ENCODE measurements at places on chromosomes 6 and 20.

DNA sequence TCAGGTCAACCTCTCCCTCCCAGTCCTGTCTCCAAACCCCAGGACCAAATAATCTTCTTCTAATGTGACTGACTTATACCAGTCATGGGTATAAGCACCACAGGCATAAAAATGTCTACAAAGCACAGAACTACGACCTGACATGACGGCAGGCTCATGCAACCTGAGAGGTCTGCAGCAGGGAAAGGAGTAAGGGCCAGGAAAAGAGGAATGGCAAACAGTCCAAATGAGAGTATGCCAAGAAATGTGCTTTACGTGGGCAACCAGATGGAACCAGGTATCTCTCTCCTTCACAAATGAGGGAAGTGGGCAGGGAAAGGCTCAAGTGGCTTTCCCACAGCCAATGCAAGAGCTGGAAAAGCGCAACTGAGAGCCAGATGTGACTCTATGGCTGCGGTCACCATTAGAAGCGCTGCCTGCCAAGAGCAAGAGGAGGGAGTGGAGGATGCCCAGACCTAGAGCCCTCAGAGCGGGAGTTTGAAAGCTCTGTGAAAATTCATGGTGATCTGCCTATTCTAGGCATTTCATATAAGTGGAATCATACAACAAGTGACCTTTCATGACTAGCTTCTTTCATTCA is 6.0 kb downstream of the APMAP start:
- DNase-seq, result no peak

DNA sequence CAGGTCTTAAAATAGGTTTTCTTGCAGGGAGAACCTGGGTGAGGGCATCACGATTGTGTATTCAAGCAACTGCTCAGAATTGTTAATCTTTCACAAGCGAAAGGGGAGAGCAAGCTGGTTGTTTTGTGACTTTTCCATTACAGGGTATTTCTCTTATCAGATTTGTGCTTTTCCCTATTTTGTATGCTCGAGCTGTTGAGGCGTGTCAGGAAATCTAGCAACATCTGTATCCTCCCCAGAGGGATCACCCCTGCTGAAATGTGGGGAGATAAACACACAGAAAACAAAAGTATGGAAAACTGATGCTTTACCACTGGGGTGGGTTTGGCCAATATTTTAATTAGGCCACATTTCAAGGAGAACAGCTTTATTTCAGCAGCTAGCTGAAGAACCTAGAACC is 187.0 kb downstream of the DTNBP1 start:
- DNase-seq, result no peak

DNA sequence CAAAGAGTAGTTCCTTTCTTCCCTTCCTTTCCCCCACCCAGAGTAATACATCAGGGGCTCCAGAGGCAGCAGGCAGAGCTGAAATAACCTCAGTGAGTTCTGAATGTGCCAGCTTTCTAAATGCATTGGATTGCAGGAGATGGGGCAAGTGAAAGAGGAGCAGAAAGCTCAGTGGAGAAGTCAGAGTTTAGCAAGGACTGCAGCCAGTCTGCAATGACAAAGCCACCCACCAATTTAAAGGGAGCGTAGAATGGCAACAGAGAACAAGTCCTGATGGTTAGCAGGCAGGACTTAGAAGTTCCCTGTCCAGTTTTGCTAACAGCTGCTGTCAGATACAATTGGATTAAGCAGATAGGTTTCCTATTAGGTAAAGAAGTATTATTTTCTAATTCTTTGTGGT is 203.4 kb upstream of the RIN2 start:
- DNase-seq, result no peak

DNA sequence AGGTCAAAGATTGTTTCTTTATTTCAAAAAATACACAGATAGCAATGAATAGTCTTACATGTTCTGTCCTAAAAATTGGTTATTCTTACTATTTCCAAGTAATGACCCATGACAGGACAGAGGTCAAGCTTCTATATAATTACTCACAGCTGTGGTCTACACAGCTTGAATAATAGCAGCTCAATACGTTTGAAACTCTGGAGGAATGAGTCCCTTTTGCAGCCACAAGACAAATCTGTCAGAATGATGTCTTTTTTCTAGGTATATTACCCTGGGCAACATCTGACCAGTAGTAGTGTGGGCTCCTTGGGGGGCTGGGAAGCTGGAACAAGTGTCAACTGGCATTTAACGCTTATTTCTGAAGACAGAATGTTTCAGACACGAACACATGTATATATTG is 84.9 kb upstream of the HTR1B start:
- DNase-seq, result no peak

- no peak for DNase-seq
Observed at GRCh38 chr20:11170565-11170964, 496.8 kb upstream of the JAG1 start.
